ENCODE measurements at places on chromosomes 1 and 21.

- no peak for DNase-seq
These were observed 63.5 kb downstream of the DNTTIP2 start for GRCh38 chr1:93815366-93816110.

GRCh38 chr1:59360170-59360569 is 63.3 kb downstream of the FGGY start:
- no peak for DNase-seq

GRCh38 chr1:112394743-112395062 is 1.3 kb upstream of the CTTNBP2NL start:
- no peak for DNase-seq

DNA sequence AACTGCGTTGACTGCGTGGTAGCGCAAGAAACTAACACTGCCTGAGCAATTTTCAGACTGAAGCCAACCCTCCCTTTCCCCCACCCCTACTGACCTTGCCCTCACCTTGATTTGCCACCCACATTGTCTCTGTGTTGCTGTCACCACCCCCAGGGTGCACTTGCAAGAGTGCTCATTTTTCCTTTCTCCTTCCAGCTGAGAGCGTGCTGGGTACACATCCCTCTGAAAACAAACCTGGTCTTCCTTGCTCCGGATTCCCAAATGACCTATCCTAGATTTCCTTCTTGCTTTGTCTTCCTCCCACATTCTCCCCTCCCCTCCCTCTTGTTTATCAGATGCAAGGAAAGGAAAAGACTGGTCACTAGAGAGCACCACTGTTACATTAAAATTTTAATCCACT is 24.2 kb downstream of the MPZ start:
- no peak for DNase-seq

GRCh38 chr1:235408503-235408960 is 41.3 kb downstream of the TBCE start:
- no peak for DNase-seq

GRCh38 chr1:13792419-13792818 is 92.4 kb downstream of the PRDM2 start:
- no peak for DNase-seq

DNA sequence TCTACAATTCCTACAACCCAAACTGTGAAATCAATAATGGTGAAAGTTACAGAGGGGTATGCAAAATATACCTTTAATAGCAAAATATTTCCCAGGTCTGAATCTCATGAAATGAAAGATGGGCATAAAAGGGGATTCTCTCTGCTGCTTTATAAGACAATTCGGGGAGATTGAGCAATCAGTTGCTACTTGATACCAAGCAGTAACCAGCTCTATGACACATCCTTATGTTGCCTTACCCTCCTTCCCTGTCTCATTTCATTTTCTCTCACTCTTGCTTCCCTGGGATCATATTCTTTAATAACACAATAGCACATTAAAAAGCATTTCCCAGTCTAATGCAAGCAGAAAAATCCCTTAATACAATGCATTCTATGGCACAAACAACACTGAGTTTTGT is 29.0 kb downstream of the ZSWIM5 start:
- no peak for DNase-seq

DNA sequence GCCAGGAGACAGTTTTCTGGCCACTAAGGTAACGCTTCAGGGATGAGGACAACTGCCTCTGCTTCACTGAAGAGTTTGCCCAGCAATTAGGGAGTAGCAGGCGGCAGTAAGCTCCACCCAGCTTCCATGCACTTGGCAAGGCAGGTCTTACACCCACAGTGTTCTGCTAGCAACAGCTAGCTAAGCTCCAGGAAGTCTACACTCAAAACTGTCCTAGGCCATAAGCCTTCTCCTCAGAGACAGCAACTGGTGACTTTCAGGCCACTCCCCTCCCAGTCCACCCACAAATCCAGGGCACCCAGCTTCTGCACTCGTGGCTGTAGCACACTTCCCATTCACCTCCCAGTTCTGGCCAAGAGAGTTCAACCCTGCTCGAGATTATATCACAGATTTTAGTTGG is 47.3 kb downstream of the KMO start:
- no peak for DNase-seq

All from omental fat pad (tissue), 4 donors.